Stimulated activated CD8-positive, alpha-beta memory T cell treated with anti-CD3 and anti-CD28 coated beads, Interleukin-2, amount 100 ng/mL, for 1 hour (primary cell): ENCODE measurements at places on chromosomes 7 and 10.

DNA sequence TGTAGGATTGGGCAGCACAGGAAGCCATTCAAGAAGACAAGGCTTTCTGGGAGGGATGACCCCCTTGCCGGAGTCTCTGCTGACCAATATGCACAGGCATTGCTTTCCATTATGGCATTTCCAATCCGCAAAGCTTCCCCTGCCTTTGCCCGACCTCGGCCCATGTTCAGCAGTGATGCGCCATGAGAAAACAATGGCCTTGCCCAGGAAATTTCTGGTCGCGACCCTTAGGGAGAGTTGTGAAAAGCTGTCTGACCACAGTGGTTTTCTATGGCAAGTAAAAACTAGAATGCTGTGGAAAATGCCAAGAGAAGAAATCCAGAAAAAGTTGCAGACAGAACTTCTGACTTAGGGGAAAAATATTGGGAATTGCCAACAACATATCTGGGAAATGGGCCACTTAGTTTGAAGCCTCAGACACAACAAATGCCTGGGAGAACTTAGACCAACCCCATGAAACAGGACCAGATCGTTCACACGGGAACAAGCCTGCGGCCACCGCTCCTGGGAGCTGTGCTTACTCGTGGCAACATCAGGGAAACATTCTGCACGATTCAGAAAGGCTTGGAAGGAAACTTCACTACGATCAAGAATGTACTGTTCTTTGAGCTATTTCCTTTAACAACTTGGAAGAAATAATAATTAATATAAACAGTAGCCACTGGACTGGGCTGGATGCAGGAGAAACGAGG is 512.4 kb downstream of the TNS3 start:
- DNase-seq: no peak

DNA sequence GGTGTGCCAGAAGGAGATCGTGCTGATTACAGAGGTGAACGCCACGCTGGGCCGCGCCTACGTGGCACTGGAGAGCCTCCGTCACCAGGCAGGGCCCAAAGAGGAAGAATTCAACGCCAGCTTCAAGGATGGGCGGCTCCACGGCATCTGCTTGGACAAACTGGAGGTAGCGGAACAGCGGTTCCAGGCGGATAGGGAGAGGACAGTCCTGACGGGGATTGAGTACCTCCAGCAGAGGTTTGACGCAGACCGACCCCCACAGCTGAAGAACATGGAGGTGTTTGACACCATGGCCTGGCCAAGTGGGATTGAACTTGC is 12.1 kb upstream of the ATP6V0E2 start:
- no peak for DNase-seq

DNA sequence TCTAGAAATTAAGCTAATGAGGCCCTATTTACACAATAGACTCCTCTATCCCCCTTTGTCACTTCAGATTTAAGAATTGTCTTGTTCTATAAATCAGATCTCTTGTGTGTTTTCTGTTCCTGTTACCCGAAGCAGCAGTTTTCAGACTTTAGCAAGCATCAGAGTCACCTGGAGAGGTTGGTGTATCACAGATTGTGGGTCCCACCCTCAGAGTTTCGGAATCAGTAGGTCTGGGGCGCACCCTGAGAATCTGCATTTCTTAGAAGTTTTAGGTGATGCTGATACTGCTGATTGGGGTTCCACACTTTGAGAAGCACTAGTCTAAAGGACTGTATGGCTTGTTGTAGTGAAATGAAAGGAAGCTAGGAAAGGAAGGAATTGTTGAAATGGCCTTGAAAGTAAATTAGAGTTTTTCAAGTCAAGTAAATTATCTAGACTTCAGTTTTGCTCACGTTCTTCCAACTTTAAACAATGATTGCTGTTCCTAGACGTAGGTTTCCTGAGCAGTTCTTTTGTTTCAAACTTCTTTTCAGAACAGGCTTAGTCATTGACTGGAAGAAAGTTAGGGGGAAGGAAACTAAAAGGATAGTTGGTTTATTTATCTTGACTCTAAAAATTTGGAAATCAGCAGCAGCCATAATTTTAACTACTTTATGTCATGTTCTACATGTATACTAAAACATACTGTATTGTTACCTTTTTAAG is 15.7 kb downstream of the BPGM start:
- no peak for DNase-seq

DNA sequence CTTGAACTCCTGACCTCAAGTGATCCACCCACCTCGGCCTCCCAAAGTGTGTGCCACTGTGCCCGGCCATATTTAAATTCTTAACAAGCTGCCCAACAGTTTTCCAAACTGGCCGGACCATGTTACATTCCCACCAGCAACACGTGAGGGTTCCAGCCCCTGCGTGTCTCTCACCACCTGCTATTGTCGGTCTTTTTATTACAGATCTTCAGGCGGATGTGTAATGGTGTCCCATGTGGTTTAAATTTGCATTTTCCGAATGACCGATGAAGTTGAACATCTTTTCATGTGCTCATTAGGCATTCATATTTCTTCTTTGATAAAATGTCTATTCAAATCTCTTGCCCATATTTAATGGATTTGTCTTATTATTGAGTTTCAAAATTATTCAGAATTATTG is 11.5 kb downstream of the ELFN1 start:
- DNase-seq: no peak

- DNase-seq: no peak
Measured at GRCh38 chr7:79968077-79968648, 166.5 kb upstream of the GNAI1 start.

DNA sequence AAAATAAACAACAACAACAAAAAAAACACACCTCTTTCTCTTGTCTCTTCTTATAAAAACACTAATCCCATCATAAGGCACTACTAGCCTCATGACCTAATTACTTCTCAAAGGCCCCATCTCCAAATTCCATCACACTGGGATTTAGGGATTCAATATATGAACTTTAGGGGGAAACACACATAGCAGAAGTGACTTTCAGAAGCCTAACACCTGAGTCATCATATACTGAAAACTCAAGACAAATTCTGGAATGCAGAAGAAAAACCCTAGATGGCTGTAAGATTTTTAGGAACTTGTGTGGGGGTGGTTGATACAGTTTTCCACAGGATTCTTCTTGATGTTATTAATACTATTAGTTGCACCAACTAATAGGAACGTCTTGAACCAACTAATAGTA is 33.7 kb upstream of the CSTF2T start:
- no peak for DNase-seq

GRCh38 chr7:135707570-135707966 is 20.4 kb downstream of the SLC13A4 start:
- DNase-seq: no peak

DNA sequence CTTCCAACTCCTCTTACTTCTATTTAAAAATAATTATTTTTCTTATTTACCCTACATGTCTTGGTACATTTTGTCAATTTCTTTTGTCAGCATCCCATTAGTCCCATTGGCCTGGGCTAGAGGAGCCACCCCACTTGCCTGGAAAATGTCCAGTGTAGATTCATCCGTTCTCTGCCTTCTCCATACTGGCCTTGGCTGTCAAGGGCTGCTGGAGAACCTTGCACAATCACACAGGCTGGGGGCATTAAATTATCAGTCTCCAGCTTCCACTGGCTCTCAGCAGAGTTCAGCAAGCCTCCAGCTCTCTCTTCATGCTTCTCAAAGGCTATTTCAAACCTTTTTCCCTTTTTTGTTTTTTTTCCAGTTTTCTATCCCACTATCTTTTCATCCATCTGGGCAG is 13.8 kb upstream of the ZCCHC24 start:
- no peak for DNase-seq

DNA sequence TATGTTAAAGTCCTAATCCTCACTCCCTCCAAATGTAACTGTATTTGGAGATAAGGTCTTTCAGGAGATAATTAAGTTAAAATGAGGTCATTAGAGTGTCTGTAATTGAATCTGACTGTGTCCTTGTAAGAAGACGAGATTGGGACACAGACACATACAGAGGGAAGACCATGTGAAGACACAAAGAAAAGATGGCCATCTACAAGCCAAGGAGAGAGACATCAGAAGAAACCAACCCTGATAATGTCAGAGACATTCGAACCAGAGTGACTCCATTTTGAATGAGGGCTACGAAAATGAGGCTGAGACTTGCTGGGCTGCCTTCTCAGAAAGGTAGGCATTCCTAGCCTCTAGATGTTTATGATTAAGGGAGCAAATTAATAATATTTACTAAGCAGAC is 542 bp upstream of the SAMD9L start:
- no peak for DNase-seq

- DNase-seq: no peak
Measured at GRCh38 chr7:84904561-84904960, 282.3 kb downstream of the SEMA3D start.

DNA sequence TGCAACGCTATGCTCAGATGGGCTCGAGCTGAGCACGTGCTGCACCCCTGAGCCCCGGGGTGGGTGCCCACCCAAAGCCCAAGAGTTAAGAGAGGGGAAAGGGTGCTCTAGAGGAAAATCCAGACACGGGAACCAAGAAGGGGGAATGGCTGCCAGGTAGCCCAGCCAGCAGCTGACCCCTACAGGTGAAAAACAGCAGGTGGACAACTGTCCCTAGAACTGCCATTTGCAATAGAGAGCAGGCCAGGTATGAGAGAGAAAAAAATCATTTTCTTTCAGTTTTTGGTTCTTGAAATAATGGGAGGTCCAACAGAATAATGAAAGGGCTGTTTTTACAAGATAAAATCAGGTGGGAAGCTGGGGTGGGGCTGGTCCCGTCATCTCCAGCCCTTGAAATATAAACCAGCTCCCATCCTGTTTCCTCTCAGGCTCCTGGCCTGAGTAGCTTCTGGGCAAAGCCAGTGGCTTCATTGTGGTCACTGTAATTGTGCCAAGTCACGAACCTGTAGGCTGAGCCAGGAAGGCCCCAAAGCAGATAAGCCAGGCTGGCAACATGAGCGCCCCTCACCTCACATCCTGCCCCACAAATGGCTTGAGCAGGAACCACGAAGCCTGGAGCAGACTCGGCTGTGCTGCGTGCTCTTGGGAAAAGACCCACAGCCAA is 257.8 kb downstream of the SNX10 start:
- DNase-seq: no peak

DNA sequence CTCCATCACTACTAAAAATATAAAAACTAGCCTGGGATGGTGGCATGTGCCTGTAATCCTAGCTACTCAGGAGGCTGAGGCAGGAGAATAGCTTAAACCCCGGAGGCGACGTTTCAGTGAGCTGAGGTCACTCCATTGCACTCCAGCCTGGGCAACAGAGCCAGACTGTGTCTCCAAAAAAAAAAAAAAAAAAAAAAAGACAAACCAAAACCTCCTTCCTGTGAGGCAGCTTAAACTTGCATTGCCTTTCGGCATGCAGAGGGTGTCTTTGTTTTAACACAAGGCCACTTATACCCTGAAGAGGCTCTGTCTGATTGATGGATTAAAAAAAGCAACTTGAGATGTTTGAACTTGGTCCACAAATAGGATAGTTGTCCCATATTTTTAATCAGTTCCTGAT is 128.4 kb upstream of the RSU1 start:
- DNase-seq: no peak

- DNase-seq: no peak
Measured at GRCh38 chr10:110081911-110082310, 74.1 kb downstream of the ADD3 start.

- DNase-seq: no peak
Measured at GRCh38 chr7:65915921-65916657, 43.2 kb downstream of the VKORC1L1 start.

DNA sequence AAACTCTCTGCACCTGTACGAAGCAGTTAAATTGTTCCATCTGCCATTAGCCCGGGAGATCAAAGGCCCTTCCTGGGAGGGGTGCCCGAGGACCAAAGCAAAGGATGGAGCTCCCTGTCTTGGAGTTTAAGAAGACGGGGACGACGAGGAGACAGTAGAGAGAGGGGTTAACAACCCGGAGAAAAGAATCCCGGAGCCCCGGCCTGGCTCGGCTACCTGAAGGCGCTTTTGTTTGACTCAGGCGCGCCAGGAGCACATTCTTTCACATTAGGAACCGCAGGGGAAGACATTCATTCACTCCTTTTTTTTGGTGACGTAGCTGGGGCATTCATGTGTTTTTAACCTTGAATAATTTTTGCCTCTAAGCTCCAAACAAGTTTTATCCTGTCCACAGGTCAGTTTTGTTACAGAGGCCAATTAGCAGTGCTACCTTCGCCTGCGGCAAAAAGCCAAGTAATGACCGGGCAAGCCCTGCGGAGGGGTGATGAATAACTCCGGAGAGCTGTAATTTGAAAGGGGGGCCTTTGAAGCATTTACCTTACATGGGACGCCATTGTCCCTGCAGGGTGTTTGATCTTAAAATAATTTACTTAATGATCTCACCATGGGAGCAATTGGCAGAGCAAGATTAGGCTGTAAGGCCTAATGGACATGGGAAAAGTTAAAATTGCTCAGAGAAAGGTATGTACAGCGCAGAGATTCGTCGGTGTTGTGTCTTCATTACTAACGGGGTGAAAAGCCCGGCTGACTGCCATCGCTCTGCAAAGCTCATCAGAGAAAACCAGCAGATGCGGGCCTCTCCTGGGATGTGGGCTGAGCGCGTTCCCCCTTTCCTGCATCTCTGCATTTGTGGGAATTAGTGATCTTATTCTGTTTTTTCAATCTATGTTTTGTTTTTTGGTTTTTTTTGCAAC is 258.0 kb upstream of the SP4 start:
- DNase-seq: no peak

- no peak for DNase-seq
Measured at GRCh38 chr7:70457482-70457881, 674.5 kb upstream of the GALNT17 start.

DNA sequence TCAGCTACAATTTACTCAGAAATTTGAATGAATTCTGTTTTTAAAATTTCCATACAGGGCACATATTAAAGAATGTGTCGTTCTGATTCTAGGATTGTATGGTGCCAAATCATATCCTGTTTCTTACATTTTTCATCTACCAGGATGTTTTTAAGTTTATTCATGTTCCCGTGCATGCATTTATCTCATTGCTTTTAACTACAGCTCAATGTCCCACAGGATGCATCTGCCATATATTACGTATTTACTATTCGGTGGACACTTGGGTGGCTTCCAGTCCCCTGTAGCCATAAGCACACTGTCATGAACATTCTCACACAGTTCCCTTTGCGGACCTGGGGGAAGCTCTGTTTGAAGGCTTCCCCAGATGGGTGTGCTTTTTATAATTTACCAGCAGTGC is 122.3 kb downstream of the CCDC71L start:
- no peak for DNase-seq

DNA sequence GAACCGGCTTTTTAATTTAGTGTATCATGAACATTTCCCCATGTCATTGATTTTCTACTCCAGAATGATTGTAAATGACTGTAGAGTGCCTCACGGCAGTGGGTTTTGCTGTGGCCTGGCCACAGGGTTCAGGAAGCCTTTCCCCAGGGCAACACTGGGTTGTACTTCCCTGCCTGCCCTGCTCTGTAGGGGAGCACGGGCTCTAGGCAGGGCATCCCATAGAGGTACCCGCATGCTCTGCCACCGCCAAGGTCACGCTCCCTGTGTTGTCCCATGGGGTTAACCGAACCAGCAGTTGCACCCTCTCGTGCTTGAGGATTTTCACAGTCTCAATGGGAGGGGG is 63.8 kb downstream of the BPGM start:
- no peak for DNase-seq

DNA sequence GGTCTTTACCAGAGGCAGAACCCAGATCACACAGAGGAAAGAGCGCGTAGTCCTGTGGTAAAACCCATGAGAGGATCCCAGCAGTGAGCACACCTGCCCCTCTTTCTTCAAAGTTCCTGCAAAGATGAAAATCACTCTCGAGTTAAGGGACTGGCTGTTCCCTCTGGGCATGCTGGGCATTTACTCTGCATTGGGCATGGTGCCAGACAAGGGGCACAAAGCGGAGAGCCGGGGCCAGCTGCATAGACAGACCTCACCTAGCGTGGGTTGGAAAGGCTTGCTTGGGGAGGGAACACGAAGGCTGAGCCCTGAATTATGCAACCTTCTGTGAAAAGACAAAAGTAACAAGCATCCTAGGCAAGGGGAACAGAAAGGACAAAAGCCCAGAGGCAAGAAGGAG is 120.0 kb upstream of the TCERG1L start:
- DNase-seq: no peak
